ENCODE measurements at places on chromosomes 11 and 22.

GRCh38 chr11:17746096-17746495, 11.5 kb downstream of the KCNC1 start:
- no peak for DNase-seq

- DNase-seq, result no peak
These were observed 54.0 kb downstream of the PLEKHA7 start for GRCh38 chr11:16960250-16960649.

- DNase-seq, result no peak
These were observed 108.2 kb upstream of the DDI1 start for GRCh38 chr11:103928040-103928801.

DNA sequence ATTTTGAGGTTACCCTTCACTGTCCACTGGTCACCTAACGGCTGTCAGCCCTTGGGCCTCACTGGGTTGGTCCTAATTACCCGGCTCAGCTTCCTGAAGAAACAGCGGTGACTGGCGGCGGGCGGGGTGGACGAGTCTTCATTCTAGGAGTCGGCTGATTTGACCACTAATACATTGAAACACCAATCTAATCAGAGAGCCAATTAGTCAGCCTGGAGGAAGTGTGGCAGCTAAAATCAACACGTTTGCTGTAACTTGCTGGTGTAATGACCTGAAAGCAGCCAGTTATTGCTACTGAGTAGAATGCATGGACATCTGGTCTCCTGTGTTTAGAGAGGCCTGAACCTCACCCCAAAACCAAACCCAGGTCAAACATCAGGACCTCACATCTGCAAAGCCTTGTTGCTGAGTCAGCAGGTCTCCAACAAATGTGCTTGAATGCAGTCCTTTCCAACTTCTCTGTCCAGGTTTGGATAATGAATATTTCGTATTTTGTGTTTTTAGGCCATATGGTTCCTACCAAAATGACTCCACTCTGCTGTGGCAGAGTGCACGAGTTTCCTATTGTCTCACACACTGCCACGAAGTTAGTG, 496.4 kb downstream of the BRD1 start:
- no peak for DNase-seq

DNA sequence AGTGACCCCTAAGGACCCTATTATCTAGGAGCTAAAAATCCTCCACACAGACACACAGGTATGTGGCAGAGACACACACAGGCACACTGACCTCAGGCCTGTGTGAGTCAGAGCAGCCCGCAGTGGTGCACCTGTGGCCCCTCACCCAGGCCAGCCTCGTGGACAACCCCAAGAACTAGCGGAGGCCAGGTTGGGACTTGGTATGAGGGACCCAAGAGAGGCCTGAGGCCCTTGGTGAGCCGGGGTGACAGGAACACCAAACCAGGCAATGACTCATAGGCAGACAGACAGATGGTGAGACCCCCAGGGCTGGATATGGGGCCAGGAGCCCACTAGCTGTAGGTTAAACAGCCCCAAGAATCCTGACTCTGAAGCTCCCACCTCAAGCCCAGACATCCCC, 6.0 kb downstream of the CASTOR1 start:
- no peak for DNase-seq

- no peak for DNase-seq
These were observed 14.4 kb upstream of the CTTN start for GRCh38 chr11:70383664-70384565.

DNA sequence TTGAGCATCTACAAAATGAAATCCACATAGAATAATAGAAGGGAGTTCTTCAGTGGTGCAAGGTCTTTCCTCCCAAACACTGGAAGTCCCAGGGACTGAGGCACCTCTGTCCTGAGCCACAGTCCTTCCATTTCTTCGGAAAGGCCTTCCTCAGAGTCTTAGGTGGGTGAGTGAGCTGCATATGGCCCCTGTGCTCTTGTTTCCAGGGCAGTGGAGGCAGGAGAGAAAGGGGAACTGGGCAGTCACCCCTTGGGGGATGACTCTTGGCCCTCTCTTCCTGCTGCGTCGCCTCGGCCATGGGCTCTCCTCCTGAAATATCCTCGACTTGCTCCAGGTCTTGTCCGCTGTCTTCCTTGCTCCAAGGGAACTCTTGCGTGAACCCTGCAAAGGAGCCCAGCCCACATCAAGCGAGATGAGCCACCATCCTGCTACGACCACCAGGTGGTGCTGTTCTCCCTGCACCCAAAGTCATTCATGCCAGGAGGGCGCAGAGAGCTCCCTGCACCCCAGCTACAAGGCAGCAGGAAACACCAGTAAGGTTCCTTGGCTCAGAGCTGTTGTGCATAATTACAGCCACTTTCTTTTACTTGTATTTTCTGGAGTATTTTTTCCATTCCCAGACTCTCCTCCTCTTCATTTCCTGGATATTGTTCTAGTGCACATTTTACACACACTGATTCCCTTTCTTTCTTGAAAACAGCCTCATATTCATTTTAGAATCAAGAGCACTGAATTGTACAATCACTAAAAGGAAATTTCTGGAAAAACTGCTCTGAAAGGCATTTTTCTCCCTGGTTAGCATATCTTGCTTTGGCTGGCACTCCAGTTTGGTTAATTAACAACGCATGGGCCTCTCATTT, 397.8 kb downstream of the OPCML start:
- DNase-seq, result no peak

DNA sequence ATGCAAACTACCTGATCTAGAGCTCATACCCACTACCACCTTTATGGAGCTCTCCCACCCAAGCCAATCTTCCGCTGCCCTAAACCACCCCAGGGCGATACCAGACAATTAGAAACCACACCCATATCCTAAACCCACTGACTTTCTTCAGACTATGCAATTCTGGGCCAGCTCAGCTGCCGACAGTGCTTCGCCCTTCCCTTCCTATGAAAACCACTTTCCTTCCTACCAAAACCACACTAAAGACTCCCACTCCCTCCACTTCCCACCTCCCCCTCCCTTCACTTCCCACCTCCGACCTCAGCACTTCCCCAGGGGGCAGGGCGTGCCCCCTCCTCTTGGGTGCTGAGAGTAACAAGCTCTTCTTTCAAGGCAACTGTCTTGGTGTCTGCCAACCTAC, 25.1 kb downstream of the B3GAT1 start:
- no peak for DNase-seq

- DNase-seq, result peak; percentile 23
These were observed 377.2 kb upstream of the DDI1 start for GRCh38 chr11:103659206-103659618.

DNA sequence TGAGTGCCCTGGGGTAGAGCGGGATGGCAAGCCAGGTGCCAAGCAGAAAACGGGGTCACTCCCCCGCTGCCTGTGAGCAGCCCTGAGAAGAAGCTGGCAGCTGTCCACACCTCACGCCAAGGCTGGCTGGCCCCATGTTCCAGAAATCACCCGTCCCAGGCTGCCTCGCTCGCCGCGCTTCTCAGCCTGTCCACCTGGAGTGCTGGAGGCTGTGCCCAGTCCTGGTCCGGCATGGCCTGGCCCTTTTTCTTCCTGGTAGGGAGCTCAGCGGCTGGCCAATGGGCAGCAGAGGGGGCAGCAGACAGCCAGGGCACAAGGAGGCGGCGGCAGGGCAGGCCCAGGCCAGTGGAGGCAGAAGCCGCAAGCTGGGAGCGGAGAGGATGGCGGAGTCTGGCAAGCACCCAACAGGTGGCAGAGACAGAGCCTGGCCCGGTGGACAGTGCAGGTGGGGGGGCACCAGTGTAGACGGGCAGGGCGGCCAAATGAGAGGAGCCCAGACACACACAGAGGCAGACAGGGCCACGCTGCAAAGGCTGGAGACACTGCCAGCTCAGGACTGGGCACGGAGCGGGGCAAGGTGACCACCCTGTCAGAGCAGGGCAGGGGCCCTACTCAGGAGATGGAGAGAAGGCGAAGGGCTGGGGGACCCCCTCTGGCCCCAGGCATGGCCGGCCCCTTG, 37.2 kb upstream of the TH start:
- DNase-seq, result no peak

- no peak for DNase-seq
These were observed 726 bp downstream of the ST3GAL4 start for GRCh38 chr11:126355926-126356897.
